ENCODE measurements at places on chromosomes 4 and X. TPM values are rescaled to one million over a fixed set of nuclear protein-coding genes. Genes with fewer than 3 reads are reported as not detected.

DNA sequence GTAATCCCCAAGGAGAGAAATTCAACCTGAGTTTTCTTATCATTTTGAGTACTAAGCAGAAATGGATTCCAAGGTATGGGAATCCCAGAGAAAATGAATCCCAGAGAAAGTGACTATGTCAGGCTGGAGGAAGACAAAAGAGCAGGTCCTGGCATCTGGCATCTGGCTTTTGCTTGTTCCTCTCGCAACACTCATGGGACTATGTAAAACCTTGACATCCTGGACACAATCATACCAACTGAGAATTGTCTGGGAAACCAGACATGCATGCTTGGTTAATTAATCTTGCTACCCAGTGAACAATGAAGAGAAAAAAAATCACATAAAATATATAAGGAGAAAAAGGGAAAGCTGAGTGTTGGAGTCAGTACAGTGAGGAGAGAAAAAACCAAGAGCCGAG lies 12.9 kb downstream of the DCAF8L1 start:
- DNase-seq: no peak

GRCh38 chrX:30085571-30085970 lies 129.8 kb upstream of the MAGEB2 start:
- no peak for DNase-seq

GRCh38 chr4:142480244-142480643 lies 365.9 kb downstream of the INPP4B start:
- no peak for DNase-seq

- DNase-seq: no peak
Measured at GRCh38 chr4:168384437-168385141, 66.0 kb upstream of the DDX60 start.

CT45A10 gene
- polyA plus RNA-seq: not detected

ASMT gene
- not detected for polyA plus RNA-seq
